ENCODE measurements at places on chromosomes 5 and 9. TPM values are rescaled to one million over a fixed set of nuclear protein-coding genes. Genes with fewer than 3 reads are reported as not detected.
A peak's percentile ranks its signal among the peaks of the same experiment; 100 is the strongest.

- ATAC-seq: no peak
Measured at GRCh38 chr5:80140496-80140895, 105.3 kb downstream of the THBS4 start.

DNA sequence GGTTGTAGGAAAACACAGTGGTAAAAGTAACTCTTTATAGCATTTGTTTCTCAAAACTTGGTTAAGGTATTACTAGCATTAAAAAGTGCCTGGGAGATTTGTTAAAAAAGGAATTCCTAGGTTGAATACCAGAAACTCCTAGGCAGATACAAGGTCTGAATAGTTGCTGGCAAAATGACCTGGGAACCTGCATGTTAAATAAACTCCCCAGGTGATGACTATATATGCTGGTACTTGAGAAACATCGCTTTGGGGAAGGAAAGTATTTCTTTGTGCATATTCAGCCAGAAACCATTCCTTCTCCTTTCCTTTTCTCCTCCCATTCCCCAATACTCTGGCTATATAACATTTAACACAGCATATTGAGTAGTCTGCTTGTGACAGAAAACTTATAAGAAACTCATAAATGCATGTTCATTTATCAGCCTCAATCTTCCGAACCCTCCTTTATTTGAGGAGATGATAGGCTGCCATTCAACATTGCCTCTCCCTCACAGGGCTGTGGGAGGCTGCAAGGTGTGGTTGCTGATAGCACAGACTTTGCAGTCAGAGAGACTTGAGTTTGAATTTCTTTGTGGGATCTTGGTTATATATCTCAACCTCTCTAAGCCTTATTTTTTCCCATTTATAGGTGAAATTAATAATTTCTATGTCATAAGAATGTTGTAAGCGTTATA is 28.7 kb downstream of the PCSK1 start:
- no peak for ATAC-seq

GRCh38 chr9:70065572-70065971 is 21.9 kb downstream of the MAMDC2 start:
- ATAC-seq: no peak

- peak; percentile 92 for ATAC-seq
Measured at GRCh38 chr5:64505769-64506566, at the start of gene RGS7BP. TSS of gene RGS7BP (plus strand) at chr5:64506015. CDS start at chr5:64506625, 610 bp downstream.

The FCN1 gene
- 0.09 TPM for total RNA-seq
